Activated naive CD4-positive, alpha-beta T cell treated with anti-CD3 and anti-CD28 coated beads for 36 hours (primary cell): ENCODE measurements at places on chromosomes 2 and 18. TPM values are rescaled to one million over a fixed set of nuclear protein-coding genes. Genes with fewer than 3 reads are reported as not detected.

DNA sequence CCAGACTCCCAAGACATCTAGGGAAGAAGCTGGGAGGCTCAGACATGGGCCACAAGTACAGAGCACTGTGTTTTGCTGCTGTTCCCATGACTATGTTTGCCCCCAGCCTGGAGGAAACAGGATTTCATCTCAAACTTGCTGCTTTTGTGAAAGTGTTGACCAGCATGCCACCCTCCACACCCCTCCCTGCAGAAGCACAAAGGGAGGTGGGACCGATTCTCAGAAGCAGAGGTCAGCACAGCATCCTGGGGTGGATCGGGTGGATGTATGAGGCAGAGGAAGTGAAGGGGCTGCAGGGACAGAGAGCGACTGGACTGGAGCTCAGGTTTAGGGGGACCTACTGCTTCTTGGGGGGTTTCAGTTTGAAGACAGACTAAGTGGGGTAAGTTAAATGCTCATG lies 209.2 kb downstream of the ZNF516 start:
- no peak for DNase-seq

DNA sequence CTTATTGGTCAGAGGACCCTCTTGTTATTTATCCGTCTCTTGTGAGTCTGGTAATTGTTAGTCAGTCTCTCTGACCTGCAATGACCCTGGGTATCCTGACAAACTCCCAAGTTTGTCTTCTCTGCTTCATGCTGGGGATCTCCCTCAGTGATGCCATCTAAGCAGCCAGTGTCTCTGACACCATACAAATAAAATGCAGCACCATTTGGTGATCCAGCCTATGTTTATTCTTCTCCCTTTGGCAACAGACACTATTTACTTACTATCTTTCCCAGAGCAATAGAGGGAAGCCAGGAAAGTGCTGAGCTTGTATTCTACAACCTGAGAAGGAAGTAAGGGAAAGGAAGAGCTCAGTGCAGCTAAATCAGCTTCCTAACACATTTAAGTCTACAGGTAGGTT lies 15.9 kb downstream of the SERPINE2 start:
- DNase-seq = peak; percentile 27

DNA sequence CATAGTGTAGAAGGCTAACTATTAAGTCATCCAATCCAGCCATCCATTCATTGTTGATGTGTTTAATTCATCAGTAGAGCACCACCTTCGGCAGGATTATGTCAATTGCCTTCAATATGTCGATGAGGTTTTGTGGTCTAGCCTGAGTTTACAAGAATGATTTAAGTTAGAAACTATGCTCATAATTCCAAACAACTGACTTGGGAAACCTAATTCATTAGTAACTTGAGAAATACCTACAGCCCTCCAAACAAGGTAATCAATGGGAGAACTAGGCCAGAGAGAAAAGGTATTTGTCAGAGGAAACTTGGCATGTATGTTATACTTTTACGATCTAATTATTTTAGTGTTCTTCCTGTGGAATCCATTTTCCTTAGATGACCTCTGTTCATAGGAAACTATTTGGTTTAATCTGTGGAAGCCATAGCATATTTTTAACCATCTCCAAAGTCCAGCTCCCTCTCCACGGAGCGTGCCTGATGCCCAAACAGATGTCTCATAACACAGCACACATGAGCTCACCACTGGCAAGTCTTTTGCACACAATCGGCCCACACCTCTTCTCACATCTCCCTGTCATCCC lies 148.5 kb downstream of the GFPT1 start:
- DNase-seq = no peak

GALNT3 gene
- total RNA-seq = 2.1 TPM

FLACC1 gene
- 0.57 TPM for total RNA-seq
